ENCODE measurements at places on chromosomes 2 and 18. TPM values are rescaled to one million over a fixed set of nuclear protein-coding genes. Genes with fewer than 3 reads are reported as not detected.

Gene EPHA4
- polyA plus RNA-seq = 29.3 TPM

Gene MDH1B
- not detected for polyA plus RNA-seq

Gene POTEJ
- not detected for polyA plus RNA-seq

Gene CASP8
- polyA plus RNA-seq = 56.1 TPM

Gene CRYBA2
- polyA plus RNA-seq = not detected

Gene GREB1L
- 0.05 TPM for polyA plus RNA-seq

Gene RESP18
- polyA plus RNA-seq = not detected

Gene ADD2
- 17.3 TPM for polyA plus RNA-seq

Gene TFCP2L1
- 0.25 TPM for polyA plus RNA-seq
